ENCODE measurements at places on chromosomes 5 and 9. TPM values are rescaled to one million over a fixed set of nuclear protein-coding genes. Genes with fewer than 3 reads are reported as not detected.

OTP gene
- total RNA-seq: not detected

DNA sequence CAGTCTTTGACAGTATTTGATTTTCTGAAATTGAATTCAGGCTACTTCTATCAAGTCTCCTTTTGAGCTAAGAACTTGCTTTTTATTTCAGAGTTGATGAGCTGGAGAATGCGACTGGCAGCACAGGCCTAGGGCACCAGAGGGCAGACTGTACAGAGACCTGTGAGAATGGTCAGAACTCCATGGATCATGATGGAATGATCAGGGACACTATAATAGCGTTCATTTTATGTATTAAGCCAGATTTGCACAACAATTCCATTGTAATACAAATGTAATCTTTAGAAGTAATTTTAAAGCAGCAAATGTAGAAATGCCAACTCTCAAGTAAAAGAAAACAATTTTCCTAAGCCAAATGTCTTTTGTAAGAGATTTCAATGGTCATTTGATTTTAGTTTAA is 902.4 kb downstream of the NR2F1-AS1 start:
- DNase-seq: no peak

DNA sequence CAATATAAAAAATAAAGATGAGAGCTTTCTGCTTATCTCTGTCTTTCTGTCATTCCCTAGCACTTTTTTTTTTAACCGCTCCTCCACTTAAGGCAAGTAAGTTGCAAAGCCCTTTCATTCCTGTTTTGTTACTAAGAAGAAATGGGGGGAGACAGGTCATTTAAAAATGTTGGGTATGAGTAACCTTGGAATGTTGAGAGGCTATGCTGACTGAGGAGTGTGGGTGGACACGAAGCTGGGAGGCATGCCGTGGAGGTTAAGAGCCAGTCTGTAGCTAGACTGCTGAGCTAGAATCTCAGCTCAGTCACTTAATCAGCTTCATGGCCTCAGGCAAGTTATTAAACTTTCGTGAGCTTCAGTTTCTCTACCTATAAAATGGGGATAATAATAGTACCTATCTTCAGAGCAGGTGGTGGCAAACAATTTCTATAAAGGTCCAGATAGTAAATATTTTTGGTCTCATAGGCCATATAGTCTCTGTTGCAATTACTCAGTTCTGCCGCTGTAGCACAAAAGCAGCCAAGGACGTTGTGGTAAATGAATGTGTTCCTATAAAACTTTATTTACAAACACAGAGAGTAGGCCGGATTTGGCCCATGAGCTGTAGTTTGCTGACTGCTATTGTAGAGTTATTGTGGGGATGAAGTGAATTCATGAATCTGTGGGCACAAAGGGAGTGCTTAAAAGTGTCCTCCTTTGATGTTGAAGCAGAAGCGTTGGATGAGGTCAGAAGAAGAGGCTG is 220.0 kb downstream of the GABBR2 start:
- no peak for DNase-seq

- DNase-seq: peak; percentile 3
Observed at GRCh38 chr5:154487541-154487940, 9.5 kb upstream of the HAND1 start.

- no peak for DNase-seq
Observed at GRCh38 chr5:117800261-117800660, 1188.1 kb downstream of the DTWD2 start.

- no peak for DNase-seq
Observed at GRCh38 chr5:96080557-96080956, 118.9 kb upstream of the ELL2 start.

GPR150 gene
- not detected for total RNA-seq

ARHGEF37 gene
- 0.42 TPM for total RNA-seq

- DNase-seq: no peak
Observed at GRCh38 chr9:127458921-127459320, 7.6 kb downstream of the LRSAM1 start.

DNA sequence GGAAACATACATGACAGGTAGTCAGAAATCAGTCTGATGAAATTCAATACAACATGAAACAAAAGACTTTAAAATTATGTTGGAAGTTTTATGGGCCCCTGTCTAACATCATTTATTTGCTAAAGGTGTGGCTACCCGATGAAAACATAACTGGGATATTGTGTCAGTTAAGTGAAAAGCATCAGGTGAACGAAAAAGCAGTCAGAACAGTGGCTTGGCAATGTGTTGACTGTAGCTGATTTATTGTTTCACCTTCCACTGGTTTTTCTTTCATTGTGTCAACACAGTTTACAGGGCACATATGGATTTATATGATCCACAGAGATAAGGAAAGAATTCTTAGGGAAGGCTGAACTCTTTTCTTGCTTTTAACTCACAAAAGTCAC is 429.6 kb upstream of the ZNF608 start:
- DNase-seq: no peak

- DNase-seq: no peak
Observed at GRCh38 chr9:113785334-113785733, 90.8 kb upstream of the ZNF618 start.

- no peak for DNase-seq
Observed at GRCh38 chr5:79540939-79541338, 27.0 kb upstream of the HOMER1 start.

PCDHB12 gene
- total RNA-seq: 2.3 TPM
